ENCODE measurements at places on chromosomes 7 and 10. TPM values are rescaled to one million over a fixed set of nuclear protein-coding genes. Genes with fewer than 3 reads are reported as not detected.
A peak's percentile ranks its signal among the peaks of the same experiment; 100 is the strongest.

- peak; percentile 50 for DNase-seq
Measured at GRCh38 chr10:28947171-28947570, 269.9 kb downstream of the BAMBI start.

DNA sequence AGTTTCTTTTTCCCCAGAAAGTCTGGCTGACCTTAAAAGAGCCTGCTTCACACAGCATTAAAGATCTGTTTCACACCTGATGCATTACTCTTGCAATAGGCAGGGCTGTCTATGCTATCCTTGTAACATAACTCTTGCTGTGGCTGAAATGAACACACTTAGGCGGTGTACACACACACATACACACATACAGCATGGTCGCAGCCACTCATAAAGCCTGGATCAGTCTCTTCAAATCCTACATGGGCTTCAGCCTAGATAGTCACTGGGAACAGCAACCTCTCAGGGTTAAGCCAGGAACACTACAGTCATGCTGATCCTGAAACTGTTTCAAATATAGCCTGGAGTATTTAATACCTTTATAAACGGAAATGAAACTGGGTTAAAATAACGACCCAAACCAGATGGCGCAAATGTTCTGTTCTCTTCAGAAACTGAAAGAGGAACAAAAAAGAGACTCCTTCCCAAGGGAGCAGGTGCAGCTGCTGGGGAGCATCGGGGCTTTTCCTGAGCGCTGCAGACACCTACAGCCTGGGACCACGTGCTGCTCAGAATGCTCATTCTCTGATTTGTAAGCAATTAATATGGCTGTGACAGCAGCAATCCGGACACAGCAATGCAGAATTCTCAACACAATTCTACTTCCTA lies 61.0 kb upstream of the SFMBT2 start:
- DNase-seq, result no peak

DNA sequence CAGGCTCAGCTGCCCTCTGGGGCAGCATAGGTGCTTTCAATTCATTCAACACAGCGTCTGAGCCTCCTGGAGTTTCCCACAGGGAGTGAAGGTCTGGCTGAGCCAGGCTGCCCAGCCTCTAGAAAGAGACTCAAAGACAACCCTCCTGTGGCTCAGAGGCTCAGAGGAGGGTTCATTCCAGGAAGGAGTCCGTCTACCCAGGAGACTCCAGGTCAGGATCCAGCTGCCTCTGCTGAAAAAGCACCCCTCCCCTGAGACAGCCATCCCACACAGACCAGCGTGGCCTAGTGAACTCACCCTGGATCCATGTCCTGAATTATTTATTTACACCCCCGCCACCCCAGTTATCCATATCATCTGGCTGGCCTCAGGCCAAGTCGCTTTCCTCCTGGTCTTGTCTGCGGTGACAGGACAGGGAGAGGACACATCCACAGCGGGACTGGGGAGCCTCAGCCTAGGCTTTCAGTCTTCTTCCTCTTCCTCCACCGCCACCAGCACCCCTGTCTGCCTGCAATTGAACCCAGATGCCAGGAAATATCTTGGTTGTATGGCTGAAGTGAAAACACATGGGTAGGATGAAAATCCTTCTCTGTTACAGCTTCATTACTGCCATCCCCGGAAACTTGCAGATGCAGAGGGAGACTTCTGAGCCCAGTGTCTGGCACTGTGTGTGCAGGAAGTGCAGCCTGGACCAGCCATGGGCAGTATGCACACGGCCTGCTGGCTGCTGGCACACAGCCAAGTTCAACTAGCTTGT lies 44.0 kb upstream of the COL13A1 start:
- peak; percentile 77 for DNase-seq

Gene PLXNA4
- total RNA-seq, result 5.7 TPM

DNA sequence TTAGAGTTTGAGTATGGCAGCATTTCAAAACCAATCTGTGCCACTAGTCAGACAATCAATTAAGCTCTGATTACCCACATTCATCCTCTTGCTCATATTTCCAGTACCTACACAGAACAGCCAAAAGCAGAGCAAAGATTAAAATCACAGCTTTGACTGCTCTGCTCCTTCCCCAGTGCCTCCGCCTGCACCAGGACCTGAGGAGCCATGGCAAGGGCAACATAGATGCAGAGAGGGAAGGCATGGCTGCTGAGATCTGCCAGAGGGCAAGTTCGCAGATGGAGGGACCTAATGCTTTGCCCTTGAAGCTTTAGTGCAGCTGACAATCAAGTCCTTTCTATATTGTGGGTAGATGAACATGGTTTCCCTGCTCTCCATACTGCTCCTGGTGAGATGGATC lies 148.1 kb downstream of the HTR7 start:
- DNase-seq, result no peak

DNA sequence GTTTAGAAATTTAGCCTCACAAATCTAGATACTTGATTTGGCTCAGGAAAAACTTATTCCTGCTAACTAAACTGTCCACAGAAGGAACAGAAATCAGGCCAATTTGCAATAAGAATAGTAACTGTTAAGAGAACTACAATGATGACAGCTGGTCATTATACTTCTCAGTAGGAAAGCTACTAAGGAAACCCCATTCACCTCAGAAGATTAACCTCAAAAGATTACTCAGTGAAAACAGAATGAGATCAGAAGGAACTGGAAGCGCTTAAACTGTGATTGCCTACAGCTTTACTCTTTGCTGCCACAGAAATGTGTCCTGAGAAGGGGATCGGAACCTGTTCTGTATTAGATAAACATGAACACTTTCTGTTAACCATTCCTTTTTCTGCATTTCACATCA lies 24.3 kb upstream of the DNAJB12 start:
- DNase-seq, result no peak

GRCh38 chr10:80468806-80469421 lies 14.8 kb downstream of the TSPAN14 start:
- no peak for DNase-seq

- no peak for DNase-seq
Measured at GRCh38 chr7:24959735-24960485, 20.1 kb downstream of the OSBPL3 start.

GRCh38 chr10:97882142-97883091 lies 32.8 kb downstream of the GOLGA7B start:
- no peak for DNase-seq

GRCh38 chr10:12644380-12645144 lies 295.2 kb downstream of the CAMK1D start:
- DNase-seq, result no peak
